Stimulated activated CD4-positive, alpha-beta T cell treated with anti-CD3 and anti-CD28 coated beads, Interleukin-15, amount 100 ng/mL, for 24 hours (primary cell): ENCODE measurements at places on chromosomes 2 and 18.

GRCh38 chr18:2218101-2218500 is 353.2 kb downstream of the METTL4 start:
- no peak for DNase-seq

GRCh38 chr2:26477126-26477910 is 606 bp downstream of the OTOF start:
- peak; percentile 19 for DNase-seq

DNA sequence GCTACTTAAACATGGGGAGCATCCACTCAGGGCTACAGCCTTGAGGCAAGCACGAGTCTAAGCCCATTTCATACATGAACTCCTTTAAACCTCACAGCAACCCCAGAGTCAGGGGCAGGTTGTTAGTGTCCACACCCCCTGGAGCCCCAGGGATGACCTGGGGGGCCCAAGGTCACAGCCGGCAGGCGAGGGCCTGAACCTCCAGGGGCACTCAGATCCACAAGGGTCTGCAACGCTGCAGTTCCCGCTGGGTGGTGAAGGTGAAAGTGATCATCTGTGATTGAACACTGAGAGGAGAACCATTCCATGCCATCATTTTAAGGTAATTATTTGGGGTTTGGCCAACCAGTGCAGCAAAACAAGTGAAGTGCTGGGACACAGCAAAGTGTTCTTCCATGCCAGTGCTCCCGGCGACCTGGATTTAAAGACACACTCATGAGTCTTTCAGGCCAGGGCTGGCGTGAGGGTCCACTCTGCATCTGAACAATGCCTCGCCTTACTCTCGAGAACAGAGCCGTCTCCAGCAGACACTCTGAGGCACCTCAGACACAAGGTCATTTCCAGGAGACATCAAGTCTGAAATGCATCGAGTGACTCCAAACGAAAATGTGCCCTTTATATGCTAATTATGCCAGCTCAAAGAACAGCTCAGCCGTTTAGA is 61.6 kb upstream of the SNTG2 start:
- no peak for DNase-seq

DNA sequence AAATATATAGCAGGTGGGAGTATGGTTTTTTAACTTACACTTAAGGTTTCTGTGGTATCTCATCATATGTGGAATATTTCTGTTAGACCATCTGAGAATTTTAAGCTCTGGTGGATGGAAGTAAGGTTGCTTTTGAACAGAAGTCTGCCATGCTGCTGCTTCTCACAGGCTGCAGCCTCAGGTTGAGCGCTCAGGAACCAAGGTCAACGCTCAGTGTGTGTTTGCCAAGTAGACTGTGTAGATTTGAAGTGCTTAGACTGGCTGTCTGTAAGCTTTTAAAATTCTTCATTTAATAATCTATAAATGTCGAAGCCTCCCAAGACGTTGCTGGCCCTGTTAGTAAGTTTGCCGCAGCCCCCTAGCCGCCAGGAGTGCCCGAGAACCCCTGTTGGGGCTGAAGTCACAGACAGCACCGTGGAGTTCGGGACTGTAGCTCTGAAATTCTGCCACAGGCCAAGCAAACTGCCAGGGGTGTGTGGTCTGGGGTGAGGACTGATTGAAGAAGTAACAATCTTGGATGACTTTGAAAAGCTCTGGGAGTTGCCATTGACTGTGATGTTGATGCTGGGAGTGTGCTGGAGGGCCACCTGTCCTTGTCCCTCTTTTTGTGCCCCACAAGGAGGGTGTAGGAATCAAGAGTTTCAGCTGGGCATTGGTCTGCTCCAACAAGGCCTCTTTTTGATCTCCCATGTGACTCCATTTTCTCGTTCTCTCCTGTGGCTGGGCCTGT is 26.9 kb downstream of the INPP4A start:
- DNase-seq: no peak

DNA sequence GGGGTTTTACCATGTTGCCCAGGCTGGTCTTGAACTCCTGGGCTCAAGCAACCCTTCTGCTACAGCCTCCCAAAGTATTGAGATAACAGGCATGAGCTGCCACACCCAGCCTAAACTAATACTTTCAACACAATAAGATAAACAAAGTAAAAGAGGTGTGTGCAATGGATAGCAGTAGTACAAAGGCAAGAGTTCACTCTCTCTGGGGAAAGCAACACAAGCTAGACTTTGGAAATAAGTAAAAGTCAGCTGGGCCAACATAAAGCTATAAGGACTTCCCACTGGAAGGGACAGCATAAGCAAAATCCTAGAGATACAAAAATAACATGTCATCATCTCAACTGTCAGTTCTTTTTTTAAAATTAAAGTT is 5.2 kb upstream of the NOSTRIN start:
- DNase-seq: no peak

GRCh38 chr2:63571291-63571690 is 17.0 kb downstream of the WDPCP start:
- no peak for DNase-seq
